Foreskin melanocyte (primary cell): ENCODE measurements at places on chromosomes 7 and 10.

DNA sequence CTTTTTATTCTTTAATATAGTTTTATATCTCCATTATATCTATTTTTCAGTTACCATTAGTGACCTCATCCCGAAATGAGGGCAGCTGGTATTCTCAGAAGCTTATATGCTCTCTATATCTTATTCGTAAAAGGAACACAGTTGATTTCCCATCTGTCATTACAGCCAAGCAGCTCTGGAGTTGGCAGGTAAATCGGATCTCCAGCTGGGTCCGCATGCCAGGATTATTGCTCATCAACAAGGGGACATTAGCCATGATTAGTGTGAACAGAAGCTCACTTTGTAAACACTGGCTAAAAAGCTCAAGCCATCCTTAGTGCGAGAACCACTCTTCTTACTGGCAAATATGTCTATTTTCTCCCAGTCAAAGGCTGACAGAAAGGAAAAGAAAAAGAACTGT is 180.3 kb downstream of the NPSR1 start:
- no peak for DNase-seq

DNA sequence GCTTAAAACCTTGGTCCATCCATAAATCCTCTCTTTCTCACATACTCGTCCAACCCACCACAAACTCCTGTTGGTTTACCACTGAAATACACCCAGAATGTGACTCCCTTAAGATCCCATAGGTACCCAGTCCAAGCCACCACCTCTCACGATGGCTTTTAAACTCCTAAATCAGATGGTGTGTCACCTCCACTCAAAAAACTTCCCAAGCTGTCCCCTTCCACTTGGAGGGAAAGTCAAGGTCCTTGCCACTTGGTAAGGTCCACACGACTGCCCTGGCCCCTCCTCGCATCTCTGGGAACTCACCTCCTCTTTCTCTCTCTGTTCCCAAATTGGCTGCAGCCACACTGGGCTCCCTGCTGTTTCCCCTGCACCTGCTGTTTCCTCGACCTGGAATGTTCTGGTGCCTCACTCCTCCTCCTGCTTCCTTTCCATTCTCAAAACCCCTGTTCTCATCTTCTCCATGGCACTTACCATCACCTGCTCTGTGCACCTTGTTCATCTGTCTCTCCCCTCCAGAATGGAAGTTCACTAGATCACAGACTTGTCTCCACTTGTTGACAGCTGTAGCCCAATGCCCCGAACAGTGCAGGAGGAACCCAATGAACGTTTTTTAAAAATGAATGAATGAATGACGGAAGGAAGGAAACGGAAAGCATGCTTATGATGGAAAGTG is 23.0 kb downstream of the ZFAND2A start:
- DNase-seq: no peak

GRCh38 chr10:113523071-113523470 is 29.8 kb upstream of the HABP2 start:
- no peak for DNase-seq

DNA sequence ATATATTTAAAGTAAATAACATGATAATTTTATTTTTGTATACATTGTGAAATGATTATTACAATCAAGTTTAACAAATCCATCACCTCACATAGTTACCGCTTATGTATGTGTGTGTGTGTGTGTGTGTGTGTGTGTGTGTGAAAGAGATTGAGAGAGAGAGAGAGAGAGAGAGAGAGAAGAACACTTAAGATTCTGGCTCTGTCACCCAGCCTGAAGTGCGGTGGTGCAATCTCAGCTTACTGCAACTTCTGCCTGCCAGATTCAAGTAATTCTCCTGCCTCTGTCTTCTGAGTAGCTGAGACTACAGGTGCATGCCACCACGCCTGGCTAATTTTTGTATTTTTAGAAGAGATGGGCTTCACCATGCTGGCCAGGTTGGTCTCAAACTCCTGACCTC is 17.8 kb downstream of the LYZL1 start:
- DNase-seq: no peak

DNA sequence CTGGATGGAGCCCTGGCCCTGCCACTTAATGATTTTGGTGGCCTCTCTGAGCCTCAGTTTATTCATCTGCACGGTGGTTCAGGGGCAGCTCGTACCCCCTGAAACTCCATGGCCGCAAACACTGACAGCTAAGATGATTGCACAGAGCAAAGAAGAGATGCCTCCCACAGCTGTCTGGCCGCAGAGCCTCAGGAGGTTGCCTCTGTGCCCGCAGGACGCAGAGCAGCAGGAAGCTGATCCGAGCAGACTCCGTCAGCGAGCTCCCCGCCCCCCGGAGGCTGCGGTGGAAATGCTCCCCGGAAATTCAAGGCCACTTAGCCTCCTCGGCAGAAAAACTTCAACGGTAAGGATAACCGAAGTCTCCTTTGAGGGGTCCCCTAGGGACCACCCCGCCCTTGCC is 30.2 kb upstream of the C10orf53 start:
- no peak for DNase-seq

DNA sequence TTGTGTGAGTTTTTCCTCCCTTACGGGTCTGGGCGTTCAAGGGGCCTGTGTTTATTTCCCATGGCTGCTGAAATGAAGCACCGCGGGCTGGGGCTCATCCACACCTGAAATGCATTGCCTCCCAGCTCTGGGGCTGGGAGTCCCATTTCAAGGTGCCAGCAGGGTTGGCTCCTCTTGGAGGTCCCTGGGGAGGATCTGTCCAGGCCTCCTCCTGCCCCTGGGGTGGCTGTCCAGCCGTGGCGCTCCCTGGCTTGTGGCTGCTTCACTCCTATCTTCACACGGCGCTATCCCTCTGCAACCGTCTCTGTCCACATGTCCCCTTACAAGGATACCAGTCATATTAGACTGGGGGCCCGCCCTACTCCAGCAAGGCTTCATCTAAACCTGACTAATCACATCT is 41.1 kb upstream of the CNPY1 start:
- no peak for DNase-seq

GRCh38 chr7:139059905-139060304 is 24.1 kb upstream of the ZC3HAV1L start:
- no peak for DNase-seq

DNA sequence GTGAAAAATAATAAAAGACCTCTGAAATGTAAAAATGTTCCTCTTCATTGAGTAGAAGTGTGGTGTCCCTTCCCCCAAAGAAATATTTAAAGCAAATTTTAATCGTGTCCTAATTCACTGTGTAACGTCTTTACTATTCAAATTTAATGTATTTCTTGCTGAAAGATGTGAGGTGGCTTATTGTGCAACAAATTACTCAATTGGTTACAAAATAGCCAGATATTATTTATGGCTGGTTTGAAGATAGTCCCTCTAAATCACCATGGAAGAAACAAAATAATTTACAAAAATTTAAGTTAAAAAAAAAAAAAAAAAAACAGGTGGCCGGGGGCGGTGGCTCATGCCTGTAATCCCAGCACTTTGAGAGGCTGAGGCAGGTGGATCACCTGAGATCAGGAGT is 43.7 kb downstream of the DNAJC12 start:
- DNase-seq: no peak

DNA sequence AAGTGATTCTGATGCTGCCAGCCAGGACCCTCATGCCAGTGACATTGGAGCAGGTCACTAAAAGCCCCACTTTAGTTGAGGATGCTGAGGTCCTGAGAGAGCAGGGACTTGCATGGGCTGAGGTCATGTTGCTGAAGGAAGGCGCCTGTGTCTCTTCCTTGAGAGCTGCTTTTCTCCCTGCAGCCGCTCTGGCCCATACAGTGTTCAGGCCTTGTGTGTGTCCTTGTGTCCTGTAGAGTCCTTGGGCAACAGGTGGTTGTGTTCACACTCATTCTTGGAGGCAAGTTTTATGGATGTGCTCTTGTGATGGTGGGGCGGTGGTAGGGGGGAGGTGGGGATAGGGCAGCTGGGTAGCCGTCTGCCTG is 33.3 kb downstream of the TSPAN14 start:
- DNase-seq: no peak

GRCh38 chr10:90969947-90970673 is 49.2 kb upstream of the ANKRD1 start:
- DNase-seq: no peak
